ENCODE measurements at places on chromosomes 7 and 10.
A peak's percentile ranks its signal among the peaks of the same experiment; 100 is the strongest.

- no peak for DNase-seq
- H3K4me1 ChIP-seq, result peaks cover 11% of the 10 kb centered on the region
- H3K27me3 ChIP-seq, result peaks cover 49% of the 10 kb centered on the region
- H3K36me3 ChIP-seq, result no peaks in the 10 kb centered on the region
- H3K27ac ChIP-seq, result no peak overlapping the region
Observed at GRCh38 chr7:24764011-24764410, 6.7 kb upstream of the GSDME start.

GRCh38 chr7:107846324-107846723, 43.3 kb upstream of the SLC26A3 start:
- no peak for DNase-seq
- H3K36me3 ChIP-seq, result no peaks in the 10 kb centered on the region
- no peaks in the 10 kb centered on the region for H3K4me1 ChIP-seq
- H3K27me3 ChIP-seq, result peaks cover 16% of the 10 kb centered on the region
- no peak overlapping the region for H3K27ac ChIP-seq
- no peak overlapping the region for H3K4me3 ChIP-seq

GRCh38 chr10:95815701-95816240, 59.8 kb downstream of the ENTPD1 start:
- no peak overlapping the region for H3K4me3 ChIP-seq
- no peaks in the 10 kb centered on the region for H3K27me3 ChIP-seq
- DNase-seq, result no peak
- H3K4me1 ChIP-seq, result peaks cover 3% of the 10 kb centered on the region
- H3K36me3 ChIP-seq, result no peaks in the 10 kb centered on the region
- H3K27ac ChIP-seq, result peak overlapping the region; percentile 12

- H3K27ac ChIP-seq, result no peak overlapping the region
- peaks cover 17% of the 10 kb centered on the region for H3K36me3 ChIP-seq
- H3K4me1 ChIP-seq, result peaks cover 36% of the 10 kb centered on the region
- H3K27me3 ChIP-seq, result peaks cover 2% of the 10 kb centered on the region
Observed at GRCh38 chr7:100563809-100564400, 9.8 kb downstream of the SAP25 start.

DNA sequence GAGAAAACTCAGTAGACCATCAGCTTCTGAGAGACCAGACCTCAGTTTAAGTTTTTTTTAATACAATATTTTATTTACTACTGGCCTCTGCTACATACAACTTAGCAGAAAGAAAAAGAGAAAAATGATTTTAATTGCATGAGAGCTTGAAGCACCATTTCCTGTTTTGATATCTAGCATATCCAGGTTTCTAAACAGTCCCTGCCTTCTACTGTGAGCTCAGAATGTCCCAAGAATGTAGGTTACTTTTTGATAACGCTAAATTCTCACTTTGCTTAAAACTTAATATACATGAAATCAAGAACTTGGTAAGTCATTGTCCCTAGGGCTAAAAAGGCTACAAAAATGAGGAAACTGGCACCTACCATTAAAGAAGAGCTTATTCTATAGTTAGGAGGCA, 7.0 kb downstream of the TMEM243 start:
- no peaks in the 10 kb centered on the region for H3K27me3 ChIP-seq
- H3K36me3 ChIP-seq, result peaks cover 67% of the 10 kb centered on the region
- H3K27ac ChIP-seq, result peak overlapping the region; percentile 93
- peak overlapping the region; percentile 41 for H3K4me3 ChIP-seq

DNA sequence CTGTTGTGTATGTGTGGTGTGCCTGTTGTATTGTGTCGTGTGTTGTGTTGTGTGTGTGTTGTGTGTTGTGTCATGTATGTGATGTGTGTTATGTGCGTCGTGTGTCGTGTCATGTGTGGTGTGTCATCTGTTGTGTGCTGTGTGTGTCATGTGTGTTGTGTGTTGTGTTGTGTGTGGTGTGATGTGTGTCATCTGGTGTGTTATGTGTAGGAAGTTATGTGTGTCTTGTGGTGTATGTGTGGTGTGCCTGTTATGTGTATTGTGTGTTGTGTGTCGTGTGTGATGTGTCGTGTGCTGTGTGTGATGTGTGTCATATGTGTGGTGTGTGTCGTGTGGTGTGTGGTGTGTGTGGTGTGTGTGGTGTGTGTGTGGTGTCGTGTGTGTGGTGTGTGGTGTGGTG, 145.2 kb downstream of the DNAJB6 start:
- no peak overlapping the region for H3K27ac ChIP-seq
- peaks cover 39% of the 10 kb centered on the region for H3K4me1 ChIP-seq
- peaks cover 18% of the 10 kb centered on the region for H3K27me3 ChIP-seq
- DNase-seq, result no peak
- peaks cover 8% of the 10 kb centered on the region for H3K36me3 ChIP-seq

Measured in activated naive CD4-positive, alpha-beta T cell treated with anti-CD3 and anti-CD28 coated beads, Interleukin-2, amount 10 ng/mL, durations not matched to agents 7 days and 5 days (primary cell).